Caki2 (cell line): ENCODE measurements at places on chromosomes 3 and 15. TPM values are rescaled to one million over a fixed set of nuclear protein-coding genes. Genes with fewer than 3 reads are reported as not detected.

Gene SLC22A14
- not detected in 2 replicates for total RNA-seq

Gene KLHL6
- not detected in 2 replicates for total RNA-seq

Gene CDCP1
- total RNA-seq, result 11.3 and 11.4 TPM in 2 replicates

Gene FOXB1
- total RNA-seq, result not detected in 2 replicates

Gene DUOXA1
- total RNA-seq, result not detected in 2 replicates

Gene SCAMP5
- total RNA-seq, result 0.88 and 1.0 TPM in 2 replicates
